ENCODE measurements at places on chromosomes 1 and 21. TPM values are rescaled to one million over a fixed set of nuclear protein-coding genes. Genes with fewer than 3 reads are reported as not detected.

- no peak overlapping the region for H3K27ac ChIP-seq
- H3K36me3 ChIP-seq: peaks cover 6% of the 10 kb centered on the region
- H3K4me3 ChIP-seq: no peak overlapping the region
- H3K4me1 ChIP-seq: no peaks in the 10 kb centered on the region
Measured at GRCh38 chr1:107692580-107693345, 272.2 kb downstream of the VAV3 start.

PDE9A gene
- 14.8 TPM for total RNA-seq

- no peaks in the 10 kb centered on the region for H3K4me1 ChIP-seq
- H3K4me3 ChIP-seq: no peak overlapping the region
- no peak overlapping the region for H3K27ac ChIP-seq
- no peaks in the 10 kb centered on the region for H3K36me3 ChIP-seq
Measured at GRCh38 chr1:196910215-196910614, 22.4 kb downstream of the CFHR4 start.

DNA sequence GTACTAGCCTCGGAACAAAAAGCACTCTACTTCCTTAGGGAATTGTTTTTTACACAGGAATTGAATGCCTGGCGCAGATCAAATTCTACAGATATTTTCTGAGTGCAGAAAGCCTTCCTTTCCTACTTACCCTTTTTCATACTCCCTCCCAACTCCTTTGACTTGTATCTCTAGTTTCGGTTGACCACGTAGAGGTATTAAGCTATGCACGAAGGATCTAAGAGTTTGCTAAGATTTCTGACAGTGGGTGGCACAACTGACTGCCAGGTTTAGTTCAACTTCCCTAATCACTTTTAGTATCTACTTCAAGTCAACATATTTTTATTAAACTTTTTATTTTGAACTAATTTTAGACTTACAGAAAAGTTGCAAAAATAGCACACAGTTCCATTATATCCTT lies 5.0 kb downstream of the TOR1AIP2 start:
- no peak overlapping the region for H3K4me3 ChIP-seq
- DNase-seq: no peak
- no peaks in the 10 kb centered on the region for H3K4me1 ChIP-seq
- H3K27ac ChIP-seq: no peak overlapping the region

DNA sequence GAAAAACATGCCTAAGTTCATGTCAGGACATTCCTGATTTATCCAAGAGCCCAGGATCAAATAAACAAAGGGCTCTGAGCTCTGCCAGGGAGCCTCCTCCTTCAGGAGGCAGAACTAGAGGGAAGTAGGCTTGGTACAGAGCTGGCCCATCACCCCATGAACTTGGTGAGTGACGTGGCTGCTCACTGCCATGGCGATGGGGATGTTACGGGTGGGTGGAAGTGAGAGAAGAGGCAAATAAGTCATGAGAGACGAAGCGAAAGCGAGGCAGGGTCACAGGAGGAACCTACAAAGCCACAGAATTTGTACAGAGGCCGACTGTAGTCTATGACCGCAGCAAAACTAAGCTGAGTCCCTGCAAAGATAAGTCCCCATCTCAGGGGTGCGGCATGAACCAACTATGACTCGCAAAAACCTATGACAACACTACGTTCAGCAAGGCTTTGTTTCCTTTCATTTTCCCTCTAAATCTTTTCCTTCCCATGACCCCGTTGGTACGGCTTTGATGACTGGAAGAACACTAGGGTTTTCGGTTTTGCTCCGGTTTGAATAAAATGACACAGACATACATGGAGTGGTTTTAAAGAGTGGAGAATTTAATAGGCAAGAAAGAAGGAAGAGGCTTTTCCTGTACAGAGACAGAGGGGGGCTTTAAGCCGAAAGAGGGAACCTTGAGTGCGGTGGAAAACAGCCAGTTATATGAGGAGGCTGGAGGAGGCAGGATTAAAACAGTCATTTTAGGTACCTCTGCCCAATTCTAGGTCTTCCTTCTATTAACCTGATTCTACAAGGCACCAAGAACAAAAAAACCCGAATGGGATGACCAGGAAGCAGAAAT lies 74.1 kb downstream of the CD46 start:
- no peaks in the 10 kb centered on the region for H3K36me3 ChIP-seq
- no peak overlapping the region for H3K27ac ChIP-seq
- DNase-seq: no peak

DNA sequence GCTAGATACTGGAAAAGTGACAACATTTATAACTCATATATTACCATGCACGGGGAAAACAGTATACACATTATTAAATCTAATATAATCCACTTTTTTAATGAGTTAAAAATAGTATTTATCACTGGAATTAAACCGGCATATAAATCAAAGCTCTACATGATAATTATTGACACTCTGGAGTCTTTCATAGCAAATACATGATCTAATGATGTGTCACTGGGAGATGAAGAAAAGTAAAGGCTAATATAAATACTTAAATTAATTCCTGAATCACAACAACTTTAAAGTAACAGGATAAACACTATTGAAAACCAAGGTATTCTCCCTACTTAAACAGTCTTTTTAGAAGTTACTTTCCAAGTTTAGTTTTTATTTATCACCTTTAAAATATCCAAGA lies 52.4 kb upstream of the ASPM start:
- no peaks in the 10 kb centered on the region for H3K36me3 ChIP-seq
- no peak overlapping the region for H3K27ac ChIP-seq
- no peaks in the 10 kb centered on the region for H3K27me3 ChIP-seq
- peak overlapping the region; percentile 71 for H3K4me3 ChIP-seq
- DNase-seq: no peak

HSPB7 gene
- 83.9 TPM for total RNA-seq

LAD1 gene
- total RNA-seq: 1.1 TPM

DNA sequence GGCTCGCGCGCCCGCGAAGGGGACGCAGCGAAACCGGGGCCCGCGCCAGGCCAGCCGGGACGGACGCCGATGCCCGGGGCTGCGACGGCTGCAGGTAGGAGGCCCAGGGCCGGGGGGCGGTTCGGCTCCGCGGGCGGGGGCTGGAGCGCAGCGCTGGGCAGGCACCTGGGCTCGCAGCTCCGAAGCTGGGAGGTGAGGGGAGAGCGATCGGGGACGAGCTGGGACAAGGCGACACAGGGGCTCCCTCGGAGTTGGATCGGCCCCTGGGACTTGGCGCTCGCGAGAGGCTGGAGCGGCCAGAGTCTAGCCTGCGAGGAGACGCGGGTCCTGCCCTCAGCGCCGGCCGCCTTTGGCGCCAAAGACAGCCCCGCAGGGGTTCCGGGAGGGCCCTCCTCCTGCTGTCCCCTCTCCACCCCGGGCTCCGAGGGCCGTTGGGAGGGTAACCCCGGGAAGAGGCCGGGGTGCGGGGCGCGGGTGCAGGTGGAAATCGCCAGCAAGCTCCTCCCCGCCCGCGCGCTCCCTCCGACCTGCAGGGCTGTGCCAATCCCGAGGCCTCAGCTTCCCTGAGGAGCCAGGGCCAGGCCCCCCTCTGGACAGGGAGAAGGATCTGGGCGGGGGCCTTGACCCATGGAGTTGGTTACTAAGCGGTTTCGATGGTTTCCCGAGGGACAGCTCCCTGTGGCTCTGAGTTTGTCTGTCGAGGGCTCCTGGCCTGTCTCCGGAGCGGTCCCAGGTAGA lies 401 bp downstream of the TP73 start:
- H3K27ac ChIP-seq: peak overlapping the region; percentile 15
- peak; percentile 60 for DNase-seq
- H3K36me3 ChIP-seq: no peaks in the 10 kb centered on the region

DNA sequence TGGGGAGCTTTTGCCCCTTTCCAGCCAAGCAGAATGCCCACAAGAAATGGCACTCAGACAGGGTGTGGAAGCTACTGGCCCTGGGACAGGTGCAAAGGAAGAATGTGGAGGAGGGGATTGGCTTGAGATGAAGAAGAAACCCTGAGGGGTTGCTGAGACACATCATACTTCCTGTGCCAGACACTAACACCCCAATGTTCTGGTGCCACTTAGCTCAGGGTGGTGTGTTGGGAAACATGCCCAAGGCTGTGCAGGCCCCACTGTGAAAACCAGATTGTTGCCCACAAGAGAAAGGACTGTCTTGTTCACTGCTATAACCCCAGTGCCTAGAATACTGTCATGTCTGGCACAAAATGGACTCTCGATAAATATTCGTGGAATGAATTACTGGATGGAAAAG lies 9.9 kb upstream of the PAQR6 start:
- no peaks in the 10 kb centered on the region for H3K27me3 ChIP-seq
- DNase-seq: no peak
- no peak overlapping the region for H3K4me3 ChIP-seq

- no peaks in the 10 kb centered on the region for H3K4me1 ChIP-seq
- no peak overlapping the region for H3K27ac ChIP-seq
- no peaks in the 10 kb centered on the region for H3K36me3 ChIP-seq
- no peaks in the 10 kb centered on the region for H3K27me3 ChIP-seq
- DNase-seq: no peak
Measured at GRCh38 chr1:110672753-110673108, 2.0 kb downstream of the KCNA3 start.

GRCh38 chr1:207355060-207355459 lies 33.6 kb downstream of the CD55 start:
- H3K27ac ChIP-seq: peak overlapping the region; percentile 67
- peak; percentile 68 for DNase-seq
- H3K4me3 ChIP-seq: no peak overlapping the region
- H3K4me1 ChIP-seq: peaks cover 11% of the 10 kb centered on the region
- 0 out of 2 replicates have a peak, but pooled peaks cover 5% of the 10 kb centered on the region for H3K36me3 ChIP-seq

GOLPH3L gene
- 11.6 TPM for total RNA-seq

- DNase-seq: no peak
- H3K27ac ChIP-seq: peak overlapping the region; percentile 71
- H3K27me3 ChIP-seq: no peaks in the 10 kb centered on the region
- H3K36me3 ChIP-seq: peaks cover 2% of the 10 kb centered on the region
- H3K4me3 ChIP-seq: peak overlapping the region; percentile 85
Measured at GRCh38 chr1:243253211-243253925, 1.7 kb downstream of the CEP170 start.

TFF2 gene
- not detected for total RNA-seq

DNA sequence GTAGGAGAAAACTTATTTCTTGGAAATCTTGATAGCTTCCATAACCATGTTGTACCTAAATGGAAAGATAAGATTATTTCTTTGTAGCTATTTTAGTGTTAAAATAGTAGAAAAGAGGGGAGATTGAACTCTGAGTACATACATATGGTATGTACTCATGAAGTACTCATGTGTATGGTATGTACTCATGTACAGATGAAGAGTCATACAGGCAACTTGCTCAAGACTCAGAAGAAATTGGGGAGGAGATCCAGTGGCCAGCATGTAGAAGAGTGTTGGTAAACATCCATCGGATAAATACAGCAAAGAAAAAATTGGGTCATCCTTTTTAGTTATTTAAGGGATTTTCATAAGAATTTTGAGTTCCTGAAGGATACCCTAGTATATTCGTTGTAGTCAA lies 29.0 kb downstream of the MDM4 start:
- H3K27ac ChIP-seq: no peak overlapping the region
- no peak for DNase-seq
- H3K27me3 ChIP-seq: no peaks in the 10 kb centered on the region
- H3K36me3 ChIP-seq: peaks cover 98% of the 10 kb centered on the region
- H3K4me1 ChIP-seq: no peaks in the 10 kb centered on the region
- H3K4me3 ChIP-seq: no peak overlapping the region

GRCh38 chr1:211068976-211069375 lies 65.0 kb downstream of the KCNH1 start:
- H3K27ac ChIP-seq: no peak overlapping the region
- H3K27me3 ChIP-seq: no peaks in the 10 kb centered on the region
- peak; percentile 24 for DNase-seq
- no peak overlapping the region for H3K4me3 ChIP-seq

S100A5 gene
- not detected for total RNA-seq

DNA sequence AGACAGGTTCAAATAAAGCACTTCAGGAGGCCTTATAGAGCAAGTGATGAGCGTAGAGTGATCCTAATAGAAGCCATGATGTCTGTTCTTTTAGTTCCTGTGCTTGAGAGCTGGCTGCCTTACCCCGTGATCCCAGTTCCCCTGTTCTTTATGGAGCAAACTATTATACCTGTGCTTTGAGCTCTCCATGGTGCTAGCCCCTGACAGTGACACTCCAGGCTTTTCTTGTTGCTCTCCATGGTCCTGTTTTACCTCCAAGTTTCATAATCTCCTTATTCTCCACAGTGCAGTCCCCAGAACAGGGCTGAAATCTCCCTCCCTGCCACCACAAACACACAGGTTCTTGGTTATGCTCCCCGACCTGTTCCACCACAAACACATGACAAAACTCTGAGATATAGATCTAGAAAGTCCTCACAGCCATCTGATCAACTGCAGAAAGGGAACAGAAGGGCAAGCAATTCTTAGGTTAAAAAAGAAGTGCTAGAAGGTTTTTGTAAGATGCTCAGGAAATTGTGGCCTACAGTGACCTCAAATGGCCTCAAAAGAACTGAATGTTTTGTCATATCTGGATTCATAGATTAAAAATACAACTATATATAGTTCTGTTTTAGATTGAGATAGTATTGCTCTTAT lies 6.0 kb downstream of the CADM3 start:
- H3K4me1 ChIP-seq: no peaks in the 10 kb centered on the region
- no peak overlapping the region for H3K27ac ChIP-seq
- H3K4me3 ChIP-seq: no peak overlapping the region
- H3K27me3 ChIP-seq: no peaks in the 10 kb centered on the region
- DNase-seq: peak; percentile 84

GRCh38 chr1:178472531-178472930 lies 24.2 kb downstream of the CLEC20A start:
- H3K4me3 ChIP-seq: no peak overlapping the region
- no peak overlapping the region for H3K27ac ChIP-seq
- no peak for DNase-seq
- no peaks in the 10 kb centered on the region for H3K4me1 ChIP-seq
- H3K36me3 ChIP-seq: no peaks in the 10 kb centered on the region
- H3K27me3 ChIP-seq: no peaks in the 10 kb centered on the region

Measured in SJCRH30 (cell line).